ENCODE measurements at places on chromosomes 6 and 20. TPM values are rescaled to one million over a fixed set of nuclear protein-coding genes. Genes with fewer than 3 reads are reported as not detected.

FAM217B gene
- total RNA-seq = 3.7 TPM

GRCh38 chr20:38523697-38524096 lies 51.1 kb downstream of the RALGAPB start:
- DNase-seq = no peak

PAK1IP1 gene
- 11.7 TPM for total RNA-seq

- DNase-seq = no peak
These were observed 8.8 kb upstream of the SRSF6 start for GRCh38 chr20:43448748-43449535.

DNA sequence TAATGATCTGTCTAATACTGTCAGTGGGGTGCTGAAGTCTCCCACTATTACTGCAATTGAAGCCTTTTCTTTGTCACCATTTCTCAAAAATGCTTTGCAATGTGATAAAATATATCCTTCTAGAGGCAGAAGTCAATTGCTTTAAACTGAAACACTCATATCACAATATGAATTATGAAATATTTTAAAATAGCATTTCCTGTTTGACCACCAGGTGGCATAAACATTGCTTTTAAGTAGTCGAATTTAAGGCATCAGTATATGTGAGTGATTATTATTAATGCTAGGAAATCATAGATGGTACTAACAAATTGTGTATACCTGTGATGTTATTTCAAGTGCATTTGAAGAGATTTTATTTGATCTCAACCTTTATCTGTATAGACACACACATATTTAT lies 87.5 kb downstream of the MEI4 start:
- DNase-seq = no peak

GRCh38 chr6:25248123-25248522 lies 31.1 kb upstream of the CARMIL1 start:
- DNase-seq = no peak

DNA sequence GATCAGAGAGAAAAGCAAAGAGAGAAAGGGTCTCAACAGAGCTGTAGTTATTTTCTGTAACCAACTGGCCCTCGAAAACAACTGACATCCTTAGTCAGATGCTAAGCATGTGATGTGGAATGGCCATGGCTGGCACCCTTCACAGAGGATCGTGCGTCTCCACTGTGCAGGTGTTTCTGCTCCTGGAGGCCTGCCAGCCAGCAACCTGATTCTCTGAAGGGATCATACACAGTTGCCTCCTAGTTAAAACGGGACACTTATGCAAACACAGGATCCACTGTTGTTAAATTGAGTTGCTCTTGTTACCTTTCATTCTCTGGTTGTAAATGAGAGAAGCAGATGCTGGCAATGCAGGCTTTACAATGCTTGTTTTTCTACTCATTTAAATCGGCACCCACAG lies 148.5 kb downstream of the HDGFL1 start:
- no peak for DNase-seq

TMEM217 gene
- total RNA-seq = 3.6 TPM

GRCh38 chr6:75603106-75603420 lies 1.4 kb downstream of the SENP6 start:
- DNase-seq = no peak

- no peak for DNase-seq
These were observed 12.9 kb downstream of the BTN2A1 start for GRCh38 chr6:26470643-26471042.

DNA sequence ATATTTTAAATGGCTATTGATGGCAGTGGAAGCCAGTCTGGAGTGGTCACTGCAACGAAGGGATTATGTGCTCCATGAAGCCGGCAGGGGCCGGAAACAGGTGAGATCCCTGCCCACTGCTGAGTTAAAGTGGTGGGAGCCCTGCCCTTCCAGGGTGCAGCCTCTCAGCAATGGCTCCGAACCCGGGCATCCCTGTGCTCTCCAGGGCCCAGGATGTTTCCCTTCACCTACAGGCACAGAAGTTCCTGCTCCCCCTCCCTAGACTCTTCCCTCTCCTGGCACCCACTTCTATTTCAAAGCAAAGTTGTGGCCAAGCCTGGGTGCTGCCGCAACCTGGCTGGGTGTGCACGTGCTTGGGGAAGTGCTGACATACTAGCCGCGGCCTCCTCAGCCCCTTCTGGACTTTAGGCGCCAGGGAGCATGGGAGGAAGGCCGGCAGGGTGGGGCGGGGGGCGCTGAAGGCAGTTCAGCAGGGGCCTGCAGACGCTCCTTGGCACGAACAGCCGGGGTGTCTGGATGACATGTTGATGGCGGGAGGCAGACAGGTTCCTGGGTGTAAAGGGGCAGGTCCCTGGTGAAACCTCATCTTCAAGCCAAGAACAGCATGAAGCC lies 452.3 kb downstream of the HTR1B start:
- DNase-seq = no peak

GRCh38 chr6:22557007-22557406 lies 12.4 kb upstream of the HDGFL1 start:
- DNase-seq = no peak

- no peak for DNase-seq
These were observed 1.3 kb downstream of the RNF146 start for GRCh38 chr6:127267646-127268625.

DNA sequence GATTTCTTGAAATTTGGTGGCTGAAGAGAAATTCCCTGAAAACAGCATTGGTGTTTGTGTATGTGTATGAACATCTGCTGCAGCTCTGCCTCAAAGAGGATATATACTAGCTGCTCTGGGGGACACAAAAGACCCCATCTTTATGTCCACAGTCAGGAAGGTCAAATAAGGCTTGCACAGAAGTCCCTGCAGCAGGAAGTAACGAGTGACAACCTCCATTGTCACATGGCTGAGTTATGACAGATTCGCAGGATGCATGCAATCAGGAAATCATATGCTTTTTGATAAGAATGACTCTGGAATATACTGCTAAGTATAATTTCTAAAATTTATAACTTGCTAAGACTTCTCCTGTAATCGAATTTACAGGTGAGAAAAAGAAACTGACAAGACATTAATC lies 225.9 kb upstream of the CST7 start:
- DNase-seq = no peak

LRRN4 gene
- total RNA-seq = 154 TPM

DNA sequence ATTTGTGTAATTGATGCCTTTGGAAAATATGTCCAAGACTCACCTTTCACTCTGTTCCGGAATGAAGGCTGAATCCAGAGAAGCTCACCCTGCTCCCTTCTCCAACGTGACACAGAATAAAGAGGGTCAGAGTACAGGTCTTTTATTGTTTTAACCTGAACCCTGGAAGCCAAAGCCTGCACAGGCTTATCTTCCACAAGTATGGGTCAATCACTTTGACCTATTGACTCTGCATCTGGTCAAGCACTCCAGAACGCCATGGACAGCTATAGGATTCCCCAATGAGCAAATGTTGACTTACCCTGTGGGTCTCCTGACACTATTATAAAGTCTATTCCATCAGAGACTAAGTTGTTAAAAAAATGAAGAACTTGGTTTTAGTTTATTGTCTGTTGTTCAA lies 158.4 kb upstream of the MYLIP start:
- DNase-seq = no peak
